ENCODE measurements at places on chromosomes 3 and 15. TPM values are rescaled to one million over a fixed set of nuclear protein-coding genes. Genes with fewer than 3 reads are reported as not detected.
A peak's percentile ranks its signal among the peaks of the same experiment; 100 is the strongest.

GRCh38 chr3:109572301-109572700 lies 235.0 kb upstream of the DPPA4 start:
- no peaks in the 10 kb centered on the region for H3K4me1 ChIP-seq
- H3K27ac ChIP-seq: no peak overlapping the region
- DNase-seq: no peak
- H3K36me3 ChIP-seq: no peaks in the 10 kb centered on the region
- no peaks in the 10 kb centered on the region for H3K27me3 ChIP-seq

GRCh38 chr3:67016522-67017080 lies 18.5 kb downstream of the KBTBD8 start:
- H3K4me3 ChIP-seq: no peak overlapping the region
- no peak for DNase-seq
- H3K27me3 ChIP-seq: no peaks in the 10 kb centered on the region
- peaks cover 5% of the 10 kb centered on the region for H3K4me1 ChIP-seq

- no peaks in the 10 kb centered on the region for H3K4me1 ChIP-seq
- no peaks in the 10 kb centered on the region for H3K36me3 ChIP-seq
- H3K4me3 ChIP-seq: no peak overlapping the region
- H3K27ac ChIP-seq: no peak overlapping the region
These were observed 231.6 kb downstream of the TJP1 start for GRCh38 chr15:29590701-29591100.

NR2E3 gene
- 0.21 TPM for total RNA-seq

DNA sequence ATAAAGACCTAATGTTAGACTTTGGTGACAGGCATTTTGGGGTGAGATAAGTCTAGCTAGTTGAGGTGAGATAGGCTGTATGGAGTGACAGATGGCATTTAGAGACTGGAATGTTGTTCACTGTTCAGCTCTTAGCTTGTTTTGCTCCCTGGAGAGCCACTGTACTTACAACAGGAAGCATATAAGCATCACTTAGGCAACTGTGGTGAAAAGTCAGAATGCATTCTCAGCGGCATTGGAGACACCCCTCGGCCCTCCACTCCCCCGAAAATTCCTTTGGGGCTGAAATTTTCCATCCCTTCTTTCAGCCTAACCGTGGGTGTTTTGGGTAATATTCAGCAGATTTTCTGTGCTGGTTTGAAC lies 73.4 kb downstream of the SLCO3A1 start:
- no peak for DNase-seq
- no peak overlapping the region for H3K4me3 ChIP-seq
- H3K4me1 ChIP-seq: peaks cover 59% of the 10 kb centered on the region
- no peaks in the 10 kb centered on the region for H3K27me3 ChIP-seq
- no peak overlapping the region for H3K27ac ChIP-seq

KNG1 gene
- total RNA-seq: not detected

DNAH12 gene
- total RNA-seq: under 0.01 TPM

- no peaks in the 10 kb centered on the region for H3K27me3 ChIP-seq
- H3K4me3 ChIP-seq: peak overlapping the region; percentile 56
- no peak for DNase-seq
- peak overlapping the region; percentile 63 for H3K27ac ChIP-seq
- H3K4me1 ChIP-seq: no peaks in the 10 kb centered on the region
These were observed 441.3 kb downstream of the MAGI1 start for GRCh38 chr3:65597226-65597951.

GRCh38 chr15:80890341-80891005 lies 99.1 kb downstream of the MESD start:
- no peaks in the 10 kb centered on the region for H3K36me3 ChIP-seq
- no peak overlapping the region for H3K27ac ChIP-seq
- H3K27me3 ChIP-seq: no peaks in the 10 kb centered on the region

DNA sequence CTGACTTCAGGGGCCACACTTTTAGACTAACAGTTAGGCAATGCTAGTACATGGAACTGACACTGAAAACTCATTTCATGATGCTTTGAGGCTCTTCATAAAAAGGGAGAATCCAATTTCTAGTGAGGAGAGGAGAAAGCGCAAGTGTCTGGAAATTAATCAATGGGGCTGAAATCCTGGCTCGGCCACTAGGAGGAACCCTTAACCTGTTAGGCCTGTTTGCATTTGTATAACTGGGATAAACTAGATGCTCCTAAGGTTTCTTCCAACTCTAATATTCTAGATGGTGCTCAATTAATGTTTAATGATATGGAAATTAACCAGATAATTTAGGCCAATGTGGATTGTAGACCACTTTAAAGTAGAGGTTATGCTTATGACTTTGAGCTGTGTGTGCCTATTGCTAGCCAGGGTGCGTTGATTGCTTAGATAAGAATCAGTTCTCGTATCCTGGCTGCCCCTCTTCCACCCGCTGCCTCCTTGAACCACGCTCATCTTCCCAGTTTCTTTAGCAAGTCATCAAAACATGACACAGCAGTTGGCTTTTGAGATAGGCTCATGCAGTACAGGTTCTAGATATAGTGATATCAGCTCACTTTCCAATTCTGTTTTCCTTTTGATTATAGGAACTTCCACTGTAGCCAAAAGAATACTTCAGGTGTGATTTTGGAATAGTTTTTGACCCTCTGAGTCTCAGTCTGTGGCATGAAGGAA lies 16.8 kb upstream of the CRBN start:
- H3K4me1 ChIP-seq: peaks cover 6% of the 10 kb centered on the region
- no peaks in the 10 kb centered on the region for H3K36me3 ChIP-seq
- H3K27ac ChIP-seq: no peak overlapping the region
- H3K4me3 ChIP-seq: no peak overlapping the region
- no peaks in the 10 kb centered on the region for H3K27me3 ChIP-seq

- peaks cover 40% of the 10 kb centered on the region for H3K4me1 ChIP-seq
- peak overlapping the region; percentile 44 for H3K27ac ChIP-seq
- DNase-seq: no peak
- no peak overlapping the region for H3K4me3 ChIP-seq
These were observed 422.5 kb upstream of the SEMA6D start for GRCh38 chr15:47294765-47295259.

DNA sequence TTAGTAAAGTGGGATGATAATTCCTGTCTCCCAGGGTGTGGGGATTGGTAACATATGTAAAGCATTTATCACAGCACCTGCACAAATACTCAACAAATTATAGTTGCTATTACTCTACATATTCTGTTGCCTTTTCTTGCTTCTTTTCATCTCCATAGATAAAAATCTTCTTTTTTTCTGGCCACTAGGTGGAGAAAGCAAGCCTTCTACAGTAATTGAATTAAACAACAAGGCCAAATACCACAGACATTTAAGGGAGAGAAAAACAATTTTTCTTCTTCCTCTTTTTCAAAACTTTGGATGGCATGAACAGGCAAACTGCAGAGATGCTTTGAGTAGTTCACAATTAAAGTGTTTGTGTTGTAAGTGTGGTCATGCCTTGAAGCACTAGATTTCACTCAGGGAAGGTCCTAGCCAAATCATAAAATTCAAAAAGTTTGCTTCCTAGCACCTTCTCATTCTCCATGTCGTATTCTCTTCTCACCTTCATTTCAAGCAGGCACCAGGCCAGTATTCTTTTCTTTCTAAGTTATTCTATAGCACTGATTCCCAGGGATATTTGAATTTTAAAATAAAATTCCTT lies 493.4 kb upstream of the TGFBR2 start:
- no peak overlapping the region for H3K4me3 ChIP-seq
- no peaks in the 10 kb centered on the region for H3K36me3 ChIP-seq
- H3K27ac ChIP-seq: no peak overlapping the region
- no peaks in the 10 kb centered on the region for H3K4me1 ChIP-seq
- DNase-seq: peak; percentile 8
- H3K27me3 ChIP-seq: no peaks in the 10 kb centered on the region

DNA sequence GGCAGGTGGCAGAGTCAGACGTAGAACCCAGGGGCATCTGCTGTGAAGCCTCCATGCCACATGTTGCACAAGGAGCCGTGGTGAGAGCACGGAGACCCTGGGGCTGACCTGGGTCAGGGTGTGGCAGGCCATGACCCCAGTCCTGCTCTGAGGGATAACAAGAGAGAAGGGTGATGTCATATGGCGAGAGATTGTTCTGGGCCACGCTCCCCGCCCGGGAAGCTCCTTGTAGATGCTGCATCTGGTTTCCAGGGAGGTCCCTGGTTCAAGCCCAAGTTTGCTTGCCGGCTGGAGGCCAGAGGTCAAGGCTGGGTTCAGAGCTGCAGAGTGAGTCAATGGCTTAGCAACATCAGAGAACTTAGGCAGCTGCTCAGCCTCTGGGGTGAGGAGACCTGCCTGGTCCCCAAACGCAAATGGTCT lies 17.3 kb downstream of the FGD5 start:
- peaks cover 31% of the 10 kb centered on the region for H3K4me1 ChIP-seq
- no peak overlapping the region for H3K4me3 ChIP-seq
- peak overlapping the region; percentile 75 for H3K27ac ChIP-seq
- no peaks in the 10 kb centered on the region for H3K27me3 ChIP-seq
- no peaks in the 10 kb centered on the region for H3K36me3 ChIP-seq

TPRG1 gene
- 12.9 TPM for total RNA-seq

DNA sequence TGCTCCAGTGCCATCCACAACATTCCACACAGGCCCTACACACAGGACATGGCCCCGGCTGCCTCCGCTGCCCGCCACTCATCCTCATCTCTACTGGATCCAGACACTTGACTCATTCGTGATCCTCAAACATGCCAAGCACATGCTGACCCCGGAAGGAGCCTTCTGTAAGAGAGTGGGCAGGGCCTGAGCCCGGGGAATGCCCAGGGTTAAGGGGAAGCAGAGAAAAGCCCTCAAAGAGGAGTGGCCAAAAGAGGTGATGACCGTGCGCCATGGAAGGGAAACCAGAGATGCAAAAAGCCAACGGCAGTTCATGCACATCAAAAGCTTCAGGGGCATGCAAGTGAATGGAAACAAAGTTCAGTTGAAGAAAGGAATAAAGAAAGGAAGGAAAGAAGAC lies 46.1 kb downstream of the RFTN1 start:
- DNase-seq: no peak
- H3K27ac ChIP-seq: no peak overlapping the region
- H3K36me3 ChIP-seq: no peaks in the 10 kb centered on the region
- H3K4me3 ChIP-seq: no peak overlapping the region

- H3K27me3 ChIP-seq: no peaks in the 10 kb centered on the region
- no peak overlapping the region for H3K4me3 ChIP-seq
- no peak overlapping the region for H3K27ac ChIP-seq
- no peak for DNase-seq
These were observed 11.1 kb downstream of the ABHD17C start for GRCh38 chr15:80706161-80706560.

RASL12 gene
- total RNA-seq: 75.3 TPM

GRCh38 chr15:50055332-50055731 lies 63.7 kb downstream of the ATP8B4 start:
- no peaks in the 10 kb centered on the region for H3K4me1 ChIP-seq
- H3K36me3 ChIP-seq: no peaks in the 10 kb centered on the region
- H3K4me3 ChIP-seq: peak overlapping the region; percentile 8
- H3K27ac ChIP-seq: peak overlapping the region; percentile 50
- DNase-seq: peak; percentile 60
- H3K27me3 ChIP-seq: no peaks in the 10 kb centered on the region

Data from tibial nerve (tissue), 4 donors.